ENCODE measurements at places on chromosomes 1 and 21. TPM values are rescaled to one million over a fixed set of nuclear protein-coding genes. Genes with fewer than 3 reads are reported as not detected.

Gene ARMH1
- total RNA-seq, result not detected

Gene PCP4
- not detected for total RNA-seq

Gene NID1
- total RNA-seq, result 19.2 TPM

Gene CRNN
- not detected for total RNA-seq

Gene LAMC2
- 382 TPM for total RNA-seq

Gene VANGL2
- 7.2 TPM for total RNA-seq

Gene C1orf94
- not detected for total RNA-seq

Gene SIM2
- total RNA-seq, result 22.3 TPM

Gene TLCD4
- 5.4 TPM for total RNA-seq

Gene S100B
- total RNA-seq, result not detected

Gene NUF2
- 39.3 TPM for total RNA-seq

Gene RGS4
- 21.0 TPM for total RNA-seq

Gene ANKRD65
- total RNA-seq, result 2.7 TPM

Gene LYSMD1
- total RNA-seq, result 4.5 TPM

Gene MCOLN3
- 3.7 TPM for total RNA-seq

Gene PSMG1
- total RNA-seq, result 120 TPM

Gene FAM167B
- 0.35 TPM for total RNA-seq

Gene SETD4
- total RNA-seq, result 36.2 TPM

Gene AADACL3
- total RNA-seq, result not detected

Gene SLC22A15
- 2.6 TPM for total RNA-seq

Gene LHX8
- total RNA-seq, result not detected

Gene TNFRSF18
- 3.1 TPM for total RNA-seq

Gene OR2T11
- not detected for total RNA-seq

Gene HAO2
- not detected for total RNA-seq

Gene OR2T29
- not detected for total RNA-seq

Gene VWA1
- total RNA-seq, result 41.6 TPM

Gene RHBDL2
- total RNA-seq, result not detected

Gene KLHDC7A
- total RNA-seq, result 0.98 TPM

Gene NBPF12
- 3.2 TPM for total RNA-seq

Gene TPTE
- total RNA-seq, result not detected

Gene GNG12
- total RNA-seq, result 95.4 TPM

Gene NTMT2
- total RNA-seq, result not detected

Gene IRF6
- total RNA-seq, result 43.8 TPM

Gene NHLH1
- not detected for total RNA-seq

Gene RHD
- not detected for total RNA-seq

Gene NR1I3
- not detected for total RNA-seq
